NCI-H2029 (cell line): ENCODE measurements at places on chromosomes 5 and 9.

- no peak for DNase-seq
Measured at GRCh38 chr5:96177303-96177869, 215.7 kb upstream of the ELL2 start.

- DNase-seq: no peak
Measured at GRCh38 chr9:81620002-81620390, 69.4 kb downstream of the TLE1 start.

DNA sequence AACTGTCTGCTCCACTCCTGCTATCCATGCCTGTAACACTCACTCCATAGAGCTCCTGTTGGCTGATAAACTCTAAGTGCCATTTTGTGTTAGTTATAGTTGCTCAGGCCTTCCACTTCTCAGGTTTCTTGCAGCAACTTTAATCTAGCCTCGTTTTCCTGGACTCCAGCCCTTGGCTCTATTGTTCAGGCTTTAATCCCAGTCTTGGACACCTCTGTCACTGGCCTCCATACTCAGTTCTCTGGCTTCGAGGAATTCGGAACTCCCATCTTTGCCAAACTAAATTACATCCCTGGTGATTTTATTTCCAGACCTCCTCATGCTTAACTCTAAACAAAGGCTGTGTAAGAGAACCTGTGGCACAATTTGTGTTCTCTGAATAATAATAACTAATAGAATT lies 39.8 kb downstream of the EMB start:
- DNase-seq: no peak

- no peak for DNase-seq
Measured at GRCh38 chr5:135064235-135064570, 30.2 kb upstream of the PITX1 start.

GRCh38 chr5:5979761-5980537 lies 398.4 kb downstream of the MED10 start:
- DNase-seq: no peak
